Non-pigmented ciliary epithelial cell (primary cell): ENCODE measurements at places on chromosomes 5 and 9.

DNA sequence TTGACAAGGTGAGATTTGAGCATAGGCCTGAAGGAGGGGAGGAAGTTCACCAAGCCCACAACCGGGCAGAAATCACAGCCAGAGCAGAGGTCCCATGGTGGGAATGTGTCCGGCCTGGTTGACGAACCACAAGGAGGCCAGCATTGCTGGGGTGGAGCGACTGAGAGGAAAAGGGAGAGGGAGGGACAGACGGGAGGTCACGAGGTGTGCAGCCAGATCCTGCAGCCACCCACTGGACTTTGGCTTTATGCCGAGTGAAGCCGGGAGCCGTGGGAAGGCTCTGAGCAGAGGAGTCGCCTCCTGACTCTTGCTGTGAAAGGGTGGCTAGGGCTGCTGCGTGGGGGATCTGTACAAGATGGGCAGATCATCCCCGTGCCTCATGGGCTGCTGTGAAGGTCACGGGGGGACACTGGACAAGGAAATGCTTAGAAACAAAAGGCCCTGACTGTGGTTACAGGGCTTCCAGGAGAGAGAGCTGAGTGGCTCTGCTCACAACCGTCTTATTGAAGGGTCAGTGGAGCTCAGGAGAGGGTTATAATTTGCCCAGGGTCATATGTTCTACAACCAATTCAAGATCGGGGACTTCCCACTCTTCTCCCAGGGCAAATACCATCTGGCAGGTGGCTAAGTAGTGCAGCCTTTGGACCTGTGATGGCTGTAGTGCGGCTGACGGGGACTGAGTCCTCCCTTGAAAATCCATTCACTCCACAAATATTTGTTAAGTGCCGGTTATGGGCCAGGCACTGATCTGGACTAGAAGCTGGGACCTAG is 15.6 kb upstream of the CD74 start:
- DNase-seq: no peak

DNA sequence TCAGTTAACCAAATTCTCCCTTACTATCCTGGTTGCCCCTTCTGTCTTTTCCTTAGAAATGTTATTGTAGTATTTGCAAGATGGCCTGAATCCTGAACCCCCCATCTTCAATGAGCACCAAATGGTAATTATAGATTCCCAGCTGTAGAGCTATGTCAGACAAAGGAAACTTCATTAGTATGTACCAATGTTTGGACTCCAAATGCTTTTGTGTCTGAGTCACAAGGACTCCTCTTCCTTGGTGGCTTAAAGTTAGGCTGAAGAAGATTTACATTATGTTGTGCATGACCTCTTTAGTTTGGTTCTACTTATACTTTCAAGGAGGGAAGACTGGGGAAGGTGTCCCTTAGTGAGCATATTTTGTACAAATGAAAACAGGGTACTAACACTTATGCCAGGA is 105.9 kb upstream of the CDKN2B start:
- DNase-seq: peak; percentile 56

GRCh38 chr5:181069767-181070491 is 29.9 kb downstream of the BTNL9 start:
- DNase-seq: no peak

DNA sequence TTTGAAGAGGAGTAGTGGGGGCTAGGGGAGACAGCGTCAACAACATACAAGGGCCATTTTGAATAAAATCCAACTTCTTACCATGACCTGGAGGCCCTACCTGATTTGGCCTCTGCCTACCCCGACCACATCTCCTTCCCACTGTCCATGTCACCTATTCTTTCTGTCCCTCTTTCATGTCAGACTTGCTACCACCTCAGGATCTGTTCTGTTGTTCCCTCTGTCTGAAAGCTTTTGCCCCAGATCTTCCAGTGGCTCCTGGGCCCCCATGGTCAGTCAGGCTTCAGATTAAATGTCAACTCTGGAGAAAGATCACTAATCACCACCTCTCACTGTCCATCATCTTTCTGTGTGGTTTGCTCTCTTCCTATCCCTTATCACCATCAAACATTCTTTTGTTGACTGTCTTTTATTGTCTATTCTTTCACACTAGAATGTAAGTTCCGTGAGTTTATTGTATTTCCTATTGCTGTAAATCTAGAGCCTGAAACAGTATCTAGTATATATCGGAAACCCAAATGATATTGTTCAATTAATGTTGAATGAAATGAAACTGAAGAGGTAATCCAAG is 31.2 kb upstream of the APC start:
- no peak for DNase-seq

DNA sequence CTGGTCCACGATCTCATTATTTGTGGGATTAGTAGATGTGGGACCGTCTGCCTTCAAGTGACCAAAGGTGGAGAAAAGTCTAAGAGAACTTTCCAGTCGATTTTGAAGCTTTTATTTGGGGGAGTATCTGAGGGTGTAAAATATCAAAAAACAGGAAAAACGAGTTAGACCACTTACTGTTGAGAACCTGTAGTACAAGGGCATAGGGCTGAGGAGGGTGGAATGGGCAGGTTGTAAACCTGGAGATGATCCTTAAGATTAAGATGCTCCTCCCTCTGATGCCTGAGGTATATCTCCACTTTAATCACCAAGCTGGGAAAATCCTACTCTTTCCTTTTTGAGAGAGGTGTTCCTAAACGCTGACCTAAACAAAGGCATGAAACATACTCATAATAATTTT is 32.0 kb upstream of the GTF2H2C start:
- DNase-seq: no peak

GRCh38 chr5:95543017-95543705 is 11.6 kb downstream of the SKIC3 start:
- no peak for DNase-seq

DNA sequence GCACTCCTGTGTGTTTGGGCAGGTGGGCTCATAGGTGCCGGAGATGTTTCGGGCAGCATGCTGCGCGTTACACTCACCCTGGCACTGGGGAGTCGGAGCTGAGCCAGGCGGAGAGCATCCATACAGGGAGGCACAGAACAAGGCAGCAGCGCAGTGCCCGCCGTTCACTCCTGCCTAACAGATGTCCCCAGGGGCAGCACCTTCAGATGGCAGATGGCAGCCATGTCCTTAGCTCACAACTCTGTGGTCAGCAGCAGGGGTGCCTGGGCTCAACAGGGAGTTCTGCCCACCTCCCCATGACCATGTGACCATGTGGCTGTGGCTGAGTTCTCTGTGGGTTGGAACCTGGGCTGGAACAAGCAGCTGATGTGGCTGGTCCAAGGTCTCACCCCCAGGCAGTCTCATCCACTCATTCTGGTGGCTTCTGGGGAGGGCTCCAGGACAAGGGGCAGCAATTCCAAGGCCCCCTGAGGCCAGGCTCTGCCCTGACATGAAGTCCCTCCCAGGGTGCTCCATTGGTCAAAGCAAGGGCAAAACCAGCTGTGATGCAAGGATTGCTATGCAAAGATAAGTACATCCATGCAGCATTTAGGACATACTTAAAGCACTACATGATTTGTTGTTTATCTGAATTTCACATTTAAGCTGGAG is 64.2 kb downstream of the MRPL36 start:
- DNase-seq: no peak

GRCh38 chr5:181223058-181223728 is at the start of gene TRIM41:
TRIM41 (plus strand) TSS chr5:181223281; CDS start chr5:181224000, 719 bp downstream.
- peak; percentile 84 for DNase-seq

DNA sequence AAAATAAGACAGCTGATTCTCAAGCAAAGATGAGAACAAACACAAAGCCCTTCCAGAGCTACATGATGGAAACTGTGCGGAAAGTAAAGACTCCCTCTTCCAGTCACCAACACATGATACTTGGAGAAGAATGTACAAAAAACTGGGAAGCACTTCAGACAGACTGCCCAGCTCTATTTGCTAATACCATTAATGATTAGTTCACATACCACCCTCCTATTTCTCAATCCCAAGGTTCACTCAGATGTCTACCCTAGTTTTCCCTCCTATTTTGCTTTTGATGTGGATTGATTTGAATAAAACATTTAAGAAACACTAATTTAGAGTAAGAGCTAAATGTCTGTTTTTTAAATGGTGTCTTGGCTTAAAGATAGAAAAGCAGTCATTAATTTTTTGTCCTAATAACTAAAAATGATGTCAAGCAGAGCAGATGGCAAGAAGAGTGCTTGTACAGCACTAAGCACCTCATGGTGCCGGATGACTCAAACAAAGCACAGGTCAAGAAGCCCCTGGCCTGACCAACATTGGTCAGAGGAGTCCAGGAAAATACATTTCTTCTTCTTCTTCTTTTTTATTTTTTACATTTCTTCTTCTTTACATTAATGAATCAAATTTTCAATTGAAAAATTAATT is 639.4 kb downstream of the PDE4D start:
- no peak for DNase-seq

GRCh38 chr9:16982780-16983310 is 112.4 kb upstream of the BNC2 start:
- DNase-seq: no peak

- no peak for DNase-seq
These were observed 9.7 kb upstream of the RNU6ATAC start for GRCh38 chr9:134174073-134174449.

DNA sequence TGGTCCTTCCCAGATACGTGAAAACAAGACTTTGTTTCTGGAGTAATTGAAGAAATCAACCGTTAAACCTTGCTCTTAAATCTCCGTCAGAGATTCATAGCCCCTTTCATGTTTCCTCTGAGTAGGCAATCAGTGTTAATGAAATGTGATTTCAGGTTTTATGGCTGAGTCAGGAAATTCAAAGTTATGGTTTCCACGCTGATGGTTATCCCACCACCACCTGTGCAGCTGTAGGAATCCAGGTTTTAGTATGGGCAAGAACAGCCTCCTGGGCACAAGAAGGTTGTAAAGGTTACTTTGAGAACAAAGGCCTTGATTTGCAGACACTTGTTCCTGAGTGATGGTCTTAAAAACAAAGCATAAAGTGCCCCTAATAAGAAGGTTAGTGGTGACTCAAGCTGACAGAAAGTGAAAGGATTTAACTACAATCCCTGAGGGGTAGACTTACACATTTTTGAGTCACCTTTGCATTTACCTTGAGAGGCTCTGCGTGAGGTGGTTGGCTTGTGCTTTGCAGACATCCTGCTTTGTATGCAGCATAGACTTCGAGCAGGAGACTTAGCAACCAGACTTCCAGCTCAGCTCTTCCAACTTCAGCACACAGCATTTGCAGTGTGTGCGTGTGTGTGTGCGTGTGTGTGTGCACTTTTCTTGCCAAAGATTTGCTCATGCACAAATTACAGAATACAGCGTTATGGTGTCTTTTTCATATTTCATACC is 159.6 kb downstream of the TLE4 start:
- DNase-seq: no peak

DNA sequence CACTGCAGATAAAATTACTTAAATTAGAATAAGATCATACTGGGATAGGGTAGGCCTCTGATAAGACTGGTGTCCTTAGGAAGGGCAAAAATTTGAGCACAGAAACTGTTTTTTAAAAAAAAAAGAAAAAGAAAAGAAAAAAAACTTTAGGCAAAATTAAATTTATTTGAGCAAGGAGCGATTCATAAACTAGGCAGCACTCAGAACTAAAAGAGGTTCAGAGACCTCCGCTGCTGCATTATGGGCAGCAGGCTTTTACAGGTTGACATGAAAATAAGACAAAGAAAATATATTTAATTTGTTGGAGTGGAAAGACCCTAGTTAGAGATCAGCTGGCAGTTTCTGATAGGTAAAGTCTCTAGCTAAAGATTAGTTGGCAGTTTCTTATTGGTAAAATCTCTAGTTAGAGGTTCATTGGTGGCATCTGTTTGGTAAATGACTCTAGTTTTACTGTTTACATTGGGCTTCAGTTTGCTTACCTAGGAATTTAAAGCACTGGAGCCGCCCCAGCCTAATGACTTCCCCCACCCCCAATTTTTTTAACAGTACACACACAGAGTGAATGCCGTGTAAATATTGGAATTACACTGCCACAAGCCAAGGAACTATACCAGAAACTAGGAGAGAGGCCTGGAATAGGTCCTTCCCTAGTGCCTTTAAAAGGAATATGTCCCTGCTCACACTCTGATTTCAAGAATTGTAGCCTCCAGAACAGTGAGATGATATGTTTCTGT is 4.5 kb upstream of the PLPP6 start:
- DNase-seq: no peak

GRCh38 chr5:137201876-137202275 is 297.2 kb downstream of the SPOCK1 start:
- DNase-seq: no peak

DNA sequence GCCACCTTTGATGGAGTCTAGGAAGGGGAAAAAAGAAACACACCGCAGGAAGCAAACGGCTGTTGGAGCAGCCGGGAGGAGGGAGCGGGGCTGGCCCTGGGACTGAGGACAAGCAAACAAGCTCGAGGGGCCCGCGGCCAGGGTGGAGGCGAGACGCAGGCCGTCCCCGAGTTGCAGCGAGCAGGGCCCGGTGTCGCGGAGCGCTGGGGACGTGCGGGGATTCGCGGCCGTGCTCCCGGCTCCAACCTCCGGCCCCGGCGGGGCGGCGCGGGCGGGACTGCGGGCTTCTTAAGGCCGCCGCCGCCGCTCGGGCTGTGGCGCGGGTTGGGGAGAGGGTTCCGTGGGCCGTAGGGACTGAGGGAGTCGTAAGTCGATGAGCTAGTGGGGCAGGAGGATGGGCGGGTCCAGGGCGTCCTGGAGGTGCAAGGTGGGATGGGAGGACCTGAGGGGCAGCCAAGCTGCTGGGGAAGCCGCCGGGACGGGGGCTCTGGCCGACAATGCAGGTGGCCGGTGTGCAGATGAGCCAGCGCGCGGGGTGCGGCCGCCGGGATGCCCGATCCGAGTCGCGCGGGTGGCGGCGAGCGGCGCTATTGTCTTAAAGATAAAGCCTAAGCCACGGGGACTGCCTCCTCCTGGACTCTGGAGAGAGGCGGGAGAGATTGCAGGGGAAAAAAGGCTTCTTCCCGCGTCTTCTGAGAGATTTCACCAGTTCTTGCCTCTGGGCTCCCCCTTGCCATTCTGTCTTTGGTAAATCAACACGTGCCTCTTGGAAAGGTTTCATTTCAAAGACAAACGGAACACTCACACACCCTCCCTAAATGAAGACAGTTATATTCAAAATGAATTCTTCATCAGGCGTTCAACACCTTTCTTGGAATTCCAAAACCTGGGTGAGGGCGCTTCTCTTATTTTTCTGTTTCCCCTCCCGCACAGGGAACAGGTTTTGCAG is 1.6 kb upstream of the HAPLN1 start:
- DNase-seq: no peak

- no peak for DNase-seq
These were observed 66.4 kb upstream of the SLC44A1 start for GRCh38 chr9:105178076-105178475.

- no peak for DNase-seq
These were observed 54.7 kb upstream of the ADAMTS16 start for GRCh38 chr5:5085381-5085780.

DNA sequence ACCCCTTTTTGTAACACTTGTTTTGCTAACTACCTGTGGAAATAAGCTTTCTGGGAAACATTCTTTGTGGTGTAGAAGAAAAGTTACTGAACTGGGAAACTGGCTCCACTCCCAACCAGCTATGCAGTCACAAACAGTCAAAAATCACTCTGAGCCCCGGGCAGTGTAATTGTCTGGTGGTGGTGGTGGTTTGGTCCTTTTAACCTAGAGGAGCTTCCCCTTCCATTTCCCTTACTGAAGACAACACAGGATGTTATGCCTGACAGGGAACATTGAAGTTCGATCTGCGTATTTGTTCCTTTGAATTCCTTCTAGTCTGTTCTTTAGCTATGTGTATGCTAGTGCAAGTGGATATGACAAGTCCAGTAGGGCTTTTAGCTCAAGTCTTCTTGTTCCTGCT is 56.8 kb upstream of the TBCA start:
- no peak for DNase-seq

GRCh38 chr5:163379298-163380155 is 57.9 kb upstream of the CCNG1 start:
- DNase-seq: peak; percentile 58

GRCh38 chr9:75175395-75175794 is 87.1 kb downstream of the OSTF1 start:
- DNase-seq: no peak

GRCh38 chr9:131668439-131669268 is 71.2 kb downstream of the RAPGEF1 start:
- peak; percentile 41 for DNase-seq
